ENCODE measurements at places on chromosomes 16 and 17.

DNA sequence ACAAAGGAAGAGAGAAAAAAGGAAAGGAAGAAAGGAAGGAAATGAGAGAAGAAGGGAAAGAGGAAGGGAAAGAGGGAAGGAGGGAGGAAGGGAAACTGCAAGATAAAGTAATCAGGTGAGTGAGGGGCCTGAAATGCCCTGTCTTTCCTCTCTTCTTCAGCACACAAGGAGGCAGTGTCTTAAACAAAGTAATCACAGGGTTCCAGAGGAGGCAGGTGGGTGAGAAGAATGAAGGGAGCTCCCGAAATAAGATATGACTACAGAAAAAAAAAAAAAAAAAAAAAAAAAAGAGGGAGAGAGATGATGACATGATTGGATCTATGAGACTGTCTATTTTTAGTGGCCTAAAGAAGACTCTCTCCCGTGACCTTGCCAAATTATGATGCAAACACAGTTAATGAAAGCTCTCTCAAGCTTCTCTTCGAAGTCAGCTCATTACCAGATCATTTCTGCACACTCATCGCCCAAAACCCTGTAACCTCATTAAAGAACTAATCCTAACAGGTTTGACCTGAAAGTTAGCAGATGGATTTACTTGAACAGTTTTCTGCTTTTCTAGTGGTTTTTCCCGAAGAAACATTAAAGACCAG, 53.6 kb downstream of the CDH11 start:
- DNase-seq = no peak

DNA sequence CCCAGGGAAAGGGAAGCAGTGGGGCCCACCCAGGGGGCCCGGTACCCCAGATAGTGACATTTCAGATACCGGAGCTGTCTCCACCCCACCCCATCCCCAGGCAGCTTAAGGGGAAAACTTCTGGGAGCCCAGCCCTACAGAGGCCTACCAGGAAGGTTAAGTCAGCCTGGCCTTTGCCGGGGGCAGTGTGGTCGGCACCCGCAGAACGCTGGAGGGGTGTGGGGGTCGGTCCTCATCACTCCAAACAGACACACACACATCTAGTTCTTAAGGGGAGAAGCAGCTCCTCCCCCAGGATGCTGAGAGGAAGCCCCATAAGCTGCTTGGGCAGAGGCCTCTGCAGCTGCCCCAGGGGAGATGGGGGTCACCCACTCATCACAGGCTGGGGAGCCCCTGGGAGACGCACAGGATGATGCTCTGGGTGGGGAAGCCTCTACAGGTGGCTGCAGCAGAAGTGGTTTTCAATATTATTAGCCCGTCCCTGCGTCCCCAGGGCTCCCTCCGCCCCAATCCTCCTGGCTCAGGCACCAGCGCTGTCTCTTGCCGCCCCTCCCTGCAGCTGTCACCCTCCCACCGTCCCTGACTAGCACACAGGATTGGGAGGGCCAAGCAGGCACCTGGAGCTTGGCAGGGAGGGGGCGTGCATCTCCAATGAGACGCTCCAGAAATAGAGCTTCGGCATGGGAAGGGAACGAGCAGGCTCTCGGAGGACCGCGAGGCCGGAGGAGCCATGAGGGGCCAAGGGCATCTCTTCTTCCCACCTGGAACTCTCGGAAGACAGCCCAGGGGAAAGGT, 1.4 kb upstream of the ABR start:
- no peak for DNase-seq

GRCh38 chr17:17810084-17810894, 26.5 kb downstream of the SREBF1 start:
- DNase-seq = no peak

DNA sequence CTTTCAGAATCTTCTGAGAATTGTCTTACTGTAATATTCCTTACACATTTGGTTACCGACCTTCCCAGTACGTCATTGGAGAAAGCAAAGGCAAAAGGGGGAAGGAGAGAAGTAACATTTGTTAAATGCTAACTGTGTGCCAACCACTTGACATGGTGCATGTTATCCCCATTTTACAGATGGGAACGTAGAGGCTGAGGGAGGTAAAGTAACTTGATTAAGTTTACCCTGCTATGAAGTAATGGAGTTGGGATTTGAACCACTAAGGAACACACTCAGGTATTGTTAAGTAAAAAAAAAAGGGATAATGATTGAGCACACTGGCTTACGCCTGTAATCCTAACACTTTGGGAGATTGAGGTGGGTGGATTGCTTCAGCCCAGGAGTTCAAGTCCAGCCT, 156.4 kb downstream of the PRKCA start:
- no peak for DNase-seq

DNA sequence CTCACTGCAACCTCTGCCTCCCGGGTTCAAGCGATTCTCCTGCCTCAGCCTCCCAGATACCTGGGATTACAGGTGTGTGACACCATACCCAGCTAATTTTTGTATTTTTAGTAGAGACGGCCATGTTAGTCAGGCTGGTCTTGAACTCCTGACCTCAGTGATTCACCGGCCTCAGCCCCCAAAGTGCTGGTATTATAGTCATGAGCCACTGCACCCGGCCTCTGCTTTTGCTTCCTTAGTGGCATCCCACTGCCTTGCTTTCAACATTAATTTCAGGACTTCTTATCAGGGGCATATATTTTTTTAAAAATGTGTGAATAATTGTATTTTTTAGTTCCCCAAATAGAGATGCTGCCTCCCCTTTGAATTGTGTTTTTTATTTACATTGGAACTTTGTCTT, 98.8 kb downstream of the SYCE1L start:
- DNase-seq = no peak

- no peak for DNase-seq
Observed at GRCh38 chr16:10878328-10878643, 1.3 kb downstream of the CIITA start.

- DNase-seq = no peak
Observed at GRCh38 chr17:18919963-18920362, 32.0 kb upstream of the SLC5A10 start.

DNA sequence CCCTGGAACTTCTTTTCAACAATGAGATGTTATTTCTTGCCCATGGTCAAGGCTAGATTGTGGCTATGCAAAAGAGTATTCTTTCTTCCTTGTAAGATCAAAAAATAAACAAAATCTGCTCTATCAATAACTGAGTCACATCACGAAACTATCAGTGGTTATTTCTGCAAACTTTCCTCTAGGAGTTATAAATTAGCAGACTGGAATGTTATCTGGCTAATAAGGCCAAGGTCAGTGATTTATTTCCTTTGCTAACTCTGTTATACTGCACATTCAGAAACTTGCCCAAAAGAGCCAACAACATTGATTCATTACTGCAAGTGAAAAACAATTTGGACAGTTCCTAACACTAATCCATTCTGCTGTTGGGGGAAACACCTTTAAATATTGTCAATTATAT, 5.0 kb downstream of the ARL6IP1 start:
- DNase-seq = no peak

DNA sequence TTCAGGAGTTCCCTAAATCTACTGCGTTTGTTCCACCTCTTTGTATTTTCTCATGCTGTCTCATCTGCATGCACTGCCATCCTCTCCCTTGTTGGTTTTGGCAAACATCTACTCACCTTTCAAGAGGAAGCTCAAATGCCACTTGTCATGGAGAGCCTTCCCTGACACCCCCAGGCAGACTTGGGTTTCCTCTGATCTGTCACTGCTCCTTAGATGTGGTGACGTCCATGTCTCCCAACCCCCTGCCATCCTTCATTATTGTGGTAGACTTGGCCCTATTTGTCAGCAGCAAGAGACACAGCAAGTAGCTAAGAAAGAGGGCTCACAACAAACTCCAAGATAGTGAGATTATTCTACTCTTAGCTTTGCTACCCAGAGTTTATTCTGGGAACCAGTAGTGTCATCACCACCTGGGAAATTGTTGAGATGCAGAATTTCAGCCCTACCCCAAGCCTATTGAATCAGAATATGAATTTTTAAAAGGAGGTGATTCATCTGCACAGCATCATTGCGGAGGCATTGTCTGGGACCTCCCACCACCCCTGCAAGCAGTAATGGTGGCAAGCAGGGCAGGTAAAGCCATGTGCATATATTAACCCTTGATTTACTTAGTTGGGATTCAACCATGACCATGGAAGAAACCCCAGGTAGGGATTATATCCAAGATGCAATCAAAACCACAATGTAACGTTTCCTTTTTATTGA, 248.9 kb downstream of the SHISA9 start:
- DNase-seq = no peak

GRCh38 chr16:85989376-85989775, 90.4 kb downstream of the IRF8 start:
- no peak for DNase-seq

- no peak for DNase-seq
Observed at GRCh38 chr16:65658349-65658748, 536.5 kb upstream of the CDH11 start.

GRCh38 chr17:82781894-82782274, 30.0 kb downstream of the TBCD start:
- peak; percentile 81 for DNase-seq

DNA sequence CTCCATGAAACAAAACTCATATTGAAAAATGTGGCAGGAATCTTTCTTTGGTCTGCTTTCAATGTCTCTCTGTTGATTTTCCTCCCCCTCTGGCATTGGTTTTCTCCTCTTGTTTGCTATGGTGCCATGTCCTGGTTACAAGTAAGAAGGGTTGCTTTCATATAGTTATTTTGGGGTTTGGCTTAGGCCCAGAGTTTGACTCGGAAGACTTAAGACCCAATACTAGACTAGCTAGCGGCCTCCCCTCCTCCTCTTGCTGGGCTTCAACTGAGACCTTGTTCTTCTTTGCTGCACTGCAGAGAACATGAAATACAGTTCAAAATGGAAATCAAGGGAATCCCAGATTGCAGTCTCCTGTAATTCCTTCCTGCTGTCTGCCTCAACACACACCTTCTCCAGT, 30.0 kb upstream of the CLEC18A start:
- no peak for DNase-seq

Data from stimulated activated CD4-positive, alpha-beta T cell treated with anti-CD3 and anti-CD28 coated beads, Interleukin-1b, Interleukin-23, amount 100 ng/mL, for 48 hours (primary cell).